Heart left ventricle (tissue), 16 donors: ENCODE measurements at places on chromosomes 7 and 10. TPM values are rescaled to one million over a fixed set of nuclear protein-coding genes. Genes with fewer than 3 reads are reported as not detected.

HOXA7 gene
- not detected for total RNA-seq

CLCN1 gene
- total RNA-seq = 1.4 TPM

DPY19L1 gene
- 25.9 TPM for total RNA-seq

RSBN1L gene
- total RNA-seq = 11.1 TPM

IFIT2 gene
- total RNA-seq = 30.2 TPM

CNNM1 gene
- not detected for total RNA-seq

CCL26 gene
- total RNA-seq = not detected

TMEM229A gene
- total RNA-seq = not detected

DGKI gene
- 1.0 TPM for total RNA-seq

BEND7 gene
- total RNA-seq = 10.9 TPM

GRCh38 chr10:4028027-4028471, 243.0 kb upstream of the KLF6 start:
- no peak for DNase-seq

DNA sequence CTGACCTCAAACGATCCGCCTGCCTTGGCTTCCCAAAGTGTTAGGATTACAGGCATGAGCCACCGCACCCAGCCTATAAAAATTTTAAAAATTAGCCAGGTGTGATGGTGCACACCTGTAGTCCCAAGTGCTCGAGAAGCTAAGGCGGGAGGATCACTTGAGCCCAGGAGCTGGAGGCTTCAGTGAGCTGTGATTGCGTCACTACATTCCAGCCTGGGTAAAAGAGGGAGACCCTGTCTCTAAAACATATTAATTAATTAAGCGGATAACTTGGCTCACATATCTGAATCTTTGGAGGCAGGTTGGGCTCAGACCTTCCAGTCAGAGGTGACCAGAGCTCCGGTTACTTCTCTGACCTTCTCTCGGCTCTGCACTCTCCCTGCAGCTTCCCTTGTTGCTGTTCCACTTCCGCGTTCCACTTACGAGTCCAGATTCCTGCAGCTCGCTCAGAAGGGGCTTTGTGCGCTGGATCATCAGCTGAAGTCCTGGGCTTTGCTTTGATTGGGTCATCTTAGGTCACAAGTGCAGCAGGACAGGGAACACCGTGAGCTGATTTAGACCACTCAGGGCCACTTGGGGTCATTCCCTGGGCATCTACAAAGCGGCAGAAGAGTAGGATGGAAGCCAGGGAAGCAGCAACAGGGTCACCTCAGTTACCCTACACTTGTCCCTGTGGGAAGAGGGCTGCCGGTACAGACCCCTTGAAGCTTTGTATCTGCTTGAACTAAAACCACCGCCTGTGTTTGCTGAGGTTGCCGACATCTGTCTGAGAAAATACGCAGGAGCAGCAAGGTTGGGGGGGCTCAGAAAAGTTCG, 2.0 kb upstream of the ARPC1B start:
- DNase-seq = peak; percentile 43

- DNase-seq = no peak
These were observed 1.9 kb downstream of the SLC18A3 start for GRCh38 chr10:49611816-49612512.

GRCh38 chr10:132136689-132137088, 50.1 kb upstream of the DPYSL4 start:
- DNase-seq = peak; percentile 31

DNA sequence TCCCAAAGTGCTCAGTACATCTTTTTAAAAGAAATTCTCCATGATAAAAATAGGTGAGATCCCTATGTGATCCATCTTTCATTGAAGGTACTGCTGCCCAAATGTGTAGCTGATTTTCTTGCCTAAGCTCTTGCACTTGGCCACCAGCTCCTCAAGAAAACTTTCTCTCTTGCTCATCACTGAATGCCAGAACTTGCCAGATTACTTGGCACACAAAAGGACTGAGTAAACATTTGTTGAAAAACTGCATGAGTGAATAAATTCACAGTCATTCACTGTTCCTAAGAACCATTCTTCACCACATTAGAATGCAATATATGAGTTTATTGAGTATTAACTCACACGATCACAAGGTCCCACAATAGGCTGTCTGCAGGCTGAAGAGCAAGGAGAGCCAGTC, 99.9 kb downstream of the TRIL start:
- no peak for DNase-seq

DNA sequence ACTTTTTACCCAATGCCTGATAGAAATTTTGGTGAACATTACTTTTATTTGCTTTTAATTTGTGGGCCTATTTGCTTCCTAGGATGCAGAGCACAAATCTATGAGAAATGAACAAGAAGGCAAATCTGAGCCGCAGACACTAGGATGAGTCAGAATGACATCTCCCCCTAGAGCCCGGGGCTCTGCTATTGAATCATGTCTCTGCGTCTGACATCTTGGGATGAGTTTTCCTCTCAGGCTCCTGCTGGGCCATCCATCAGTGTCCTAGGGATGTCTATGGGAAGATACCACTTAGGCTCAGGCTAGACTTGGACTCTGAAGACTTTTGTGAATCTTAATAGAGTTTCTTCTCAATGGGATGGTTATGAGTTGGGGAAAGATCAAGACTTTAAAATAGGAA, 157.3 kb upstream of the MTPN start:
- no peak for DNase-seq

- no peak for DNase-seq
These were observed 319.7 kb downstream of the HPSE2 start for GRCh38 chr10:98915911-98916310.

GRCh38 chr7:133201470-133201869, 51.4 kb upstream of the EXOC4 start:
- DNase-seq = no peak

DNA sequence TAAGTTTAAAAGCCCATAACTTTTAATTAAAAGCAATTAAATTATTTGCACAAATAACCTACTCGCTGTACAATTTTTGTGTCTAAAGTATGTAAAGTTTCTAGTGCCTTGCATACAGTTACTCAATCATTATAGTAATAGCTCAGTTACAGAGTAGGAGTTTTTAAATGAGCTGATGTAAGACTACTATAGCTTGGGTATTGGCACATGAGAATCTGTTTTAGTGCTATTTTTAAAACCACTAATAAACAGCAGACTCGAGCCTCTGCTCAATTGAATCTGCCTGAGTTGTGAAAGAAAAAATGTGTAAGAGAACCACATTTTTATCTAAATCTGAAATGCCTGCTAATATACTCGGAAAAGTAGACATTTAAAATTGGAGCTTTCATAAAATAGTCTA, 31.1 kb downstream of the CTNNA3 start:
- DNase-seq = no peak

GRCh38 chr10:35639728-35640401, 2.2 kb downstream of the FZD8 start:
- peak; percentile 46 for DNase-seq

GRCh38 chr10:70481831-70482530, 3.4 kb downstream of the PALD1 start:
- no peak for DNase-seq

DNA sequence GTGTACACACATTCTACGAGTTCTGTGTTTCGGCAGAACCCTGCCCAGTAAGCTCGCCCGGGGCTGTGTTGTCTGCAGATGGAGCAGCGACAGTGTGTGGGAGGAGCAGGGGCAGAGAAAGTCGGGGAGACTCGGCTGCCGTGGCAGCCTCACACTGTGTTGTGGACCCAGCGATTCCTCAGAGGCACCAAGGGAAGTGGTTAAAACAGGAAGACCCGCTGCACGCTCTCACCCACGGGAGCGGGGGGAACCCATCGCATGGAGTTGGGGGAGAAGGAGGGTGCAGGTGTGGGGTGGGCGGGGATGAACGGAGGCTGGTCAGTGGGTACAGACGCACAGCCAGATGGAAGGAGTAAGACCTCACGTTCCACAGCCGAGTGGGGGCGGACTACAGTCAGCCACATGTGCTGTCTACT, 250.2 kb downstream of the ELFN1 start:
- DNase-seq = no peak

DNA sequence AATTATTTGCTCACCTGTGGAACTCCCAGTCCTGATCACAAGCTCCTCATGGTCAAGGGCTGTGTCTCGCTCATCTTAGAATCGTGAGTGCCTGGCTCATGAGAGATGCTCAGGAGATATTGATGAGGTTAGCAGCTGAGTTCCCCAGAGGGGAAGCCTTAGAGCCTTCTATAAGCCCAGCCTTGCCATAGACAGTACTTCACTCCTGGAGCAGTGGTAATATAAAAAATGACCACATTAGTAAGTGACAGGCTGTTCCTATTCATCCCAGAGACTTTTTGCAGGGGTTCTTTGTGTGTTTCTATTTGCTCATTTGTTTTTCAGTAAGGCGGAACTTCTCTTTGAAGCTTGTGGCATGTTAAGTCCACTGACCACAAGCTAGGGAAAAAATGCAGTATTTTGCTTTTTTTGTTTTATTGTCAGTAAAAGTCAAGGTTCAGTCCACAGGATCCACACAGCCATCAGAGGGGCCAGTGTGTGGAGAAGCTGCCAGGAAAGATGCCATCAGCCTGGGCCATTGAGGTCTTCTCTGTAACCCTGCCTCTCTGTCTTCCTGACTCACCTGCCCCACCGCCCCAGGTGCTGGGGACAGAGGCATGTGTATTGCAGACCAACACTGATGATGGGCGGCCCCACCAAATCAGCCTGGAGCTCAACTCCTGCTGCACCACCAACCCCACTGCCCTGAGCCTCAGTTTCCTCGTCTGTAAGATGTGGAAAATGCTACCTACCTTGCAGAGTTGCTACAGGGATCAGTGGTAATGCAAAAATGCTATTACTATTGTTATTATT, 36.4 kb upstream of the JCAD start:
- no peak for DNase-seq

GRCh38 chr7:40915071-40915470, 780.3 kb downstream of the SUGCT start:
- no peak for DNase-seq

DNA sequence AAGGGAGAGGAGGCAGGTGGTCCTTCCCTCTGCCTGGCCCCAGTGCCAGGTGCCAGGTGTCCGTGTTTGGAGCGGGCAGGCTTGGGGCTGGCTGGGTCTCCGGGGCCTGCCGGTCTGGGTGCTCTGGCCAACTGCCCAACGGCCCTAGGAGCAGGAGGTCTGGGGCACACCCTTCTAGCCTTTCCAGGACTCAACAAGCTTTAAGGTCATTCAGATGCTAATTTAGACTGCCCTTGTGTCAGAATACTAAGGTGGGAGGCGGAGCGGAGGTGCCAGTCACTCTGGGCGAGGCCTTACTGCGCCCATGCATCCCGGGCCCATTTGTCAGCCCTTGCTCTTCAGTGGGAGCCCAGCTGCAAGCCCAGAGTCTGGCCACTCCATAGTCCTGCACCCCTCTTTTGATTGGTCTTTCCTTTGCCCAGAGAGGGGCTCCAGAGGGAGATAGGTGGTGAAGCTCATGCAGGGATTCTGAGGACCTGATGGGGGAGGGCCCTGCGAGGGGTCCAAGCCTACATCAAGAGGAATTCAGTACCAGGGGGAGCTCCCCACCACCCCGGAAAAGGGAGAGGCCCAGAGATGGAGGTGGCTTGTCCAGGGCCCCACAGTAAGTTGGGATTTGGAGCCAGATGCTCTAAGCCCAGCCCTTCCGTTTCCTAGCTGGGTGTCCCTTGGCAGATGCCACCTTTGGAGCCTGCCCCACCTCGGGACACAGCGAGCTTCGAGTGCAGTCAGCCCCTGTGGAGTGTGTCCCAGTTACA, 1.3 kb downstream of the PGAM2 start:
- DNase-seq = peak; percentile 72

GRCh38 chr10:69406816-69407580, 9.7 kb downstream of the TACR2 start:
- no peak for DNase-seq

DNA sequence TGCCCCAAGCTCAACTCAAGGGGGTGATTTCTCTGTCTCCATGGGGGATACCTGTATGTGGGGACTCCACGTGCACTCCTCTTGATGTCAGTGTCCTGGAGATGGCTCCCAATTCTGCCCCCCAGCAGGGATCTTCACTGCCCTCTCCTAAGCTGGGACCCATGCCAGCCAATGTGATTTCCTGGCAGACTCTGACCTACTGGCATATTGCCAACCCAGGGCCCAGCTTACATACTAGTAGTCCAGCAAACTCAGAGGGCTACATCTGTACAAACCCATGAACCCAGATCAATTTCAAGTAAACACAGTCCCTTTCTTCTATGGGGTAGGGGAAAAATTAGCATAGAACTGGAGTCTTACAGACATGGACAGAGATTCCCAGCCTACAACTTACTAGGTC, 26.2 kb upstream of the BMPR1A start:
- DNase-seq = peak; percentile 60

GRCh38 chr7:3300221-3300650, 816 bp upstream of the SDK1 start:
- DNase-seq = no peak
